Renal pelvis (tissue), 12 donors: ENCODE measurements at places on chromosomes 11 and 22. TPM values are rescaled to one million over a fixed set of nuclear protein-coding genes. Genes with fewer than 3 reads are reported as not detected.

SLC35F2 gene
- 15.9 TPM for polyA plus RNA-seq

OTOG gene
- polyA plus RNA-seq, result 0.59 TPM

OSBP2 gene
- polyA plus RNA-seq, result 5.6 TPM

OR51A2 gene
- polyA plus RNA-seq, result not detected

TSPAN32 gene
- polyA plus RNA-seq, result 2.8 TPM

SMTNL1 gene
- polyA plus RNA-seq, result 0.37 TPM

DNAJB13 gene
- 5.4 TPM for polyA plus RNA-seq

MRPL11 gene
- polyA plus RNA-seq, result 65.9 TPM

CTR9 gene
- 65.3 TPM for polyA plus RNA-seq

TMPRSS13 gene
- 0.50 TPM for polyA plus RNA-seq

CAVIN3 gene
- polyA plus RNA-seq, result 22.2 TPM

ELF5 gene
- polyA plus RNA-seq, result 64.4 TPM

MAP6 gene
- polyA plus RNA-seq, result 8.2 TPM

OLFML1 gene
- polyA plus RNA-seq, result 29.8 TPM

IFITM1 gene
- 44.9 TPM for polyA plus RNA-seq

CCDC157 gene
- polyA plus RNA-seq, result 6.6 TPM

ABCC8 gene
- 1.7 TPM for polyA plus RNA-seq

MRGPRX4 gene
- not detected for polyA plus RNA-seq

GLYAT gene
- 157 TPM for polyA plus RNA-seq
